Activated CD4-positive, alpha-beta T cell treated with anti-CD3 and anti-CD28 coated beads, Interleukin-2, amount 50 U/mL, for 48 hours (primary cell): ENCODE measurements at places on chromosomes 3 and 15.

GRCh38 chr15:88309363-88309762, 52.8 kb upstream of the NTRK3 start:
- no peak for DNase-seq

- no peak for DNase-seq
Observed at GRCh38 chr15:100468285-100468684, 60.5 kb downstream of the CERS3 start.

DNA sequence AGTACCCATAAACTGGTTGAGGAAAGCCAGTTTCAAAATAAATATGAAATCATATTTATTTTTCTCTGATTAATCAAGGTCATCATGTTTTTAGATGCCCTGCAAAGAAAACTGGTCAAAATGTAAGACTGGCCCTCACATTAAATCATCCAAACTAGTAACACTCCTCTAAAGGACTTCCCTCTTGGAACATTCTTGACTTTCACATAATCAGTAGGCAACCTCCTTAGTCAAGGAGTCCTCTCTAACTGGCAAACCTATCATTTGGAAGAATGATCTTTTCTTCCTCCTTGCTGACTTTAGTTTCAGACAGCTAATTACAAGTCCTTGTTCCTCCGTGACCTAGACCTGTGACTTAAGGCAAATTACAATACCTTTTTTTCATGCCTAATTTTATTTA, 82.5 kb upstream of the DCBLD2 start:
- DNase-seq, result no peak

- no peak for DNase-seq
Observed at GRCh38 chr3:2826036-2826435, 284.1 kb downstream of the IL5RA start.

- no peak for DNase-seq
Observed at GRCh38 chr3:9278085-9278484, 28.6 kb upstream of the SRGAP3 start.

- no peak for DNase-seq
Observed at GRCh38 chr3:53748512-53749271, 97.5 kb downstream of the CHDH start.

GRCh38 chr3:111080413-111080812, 8.8 kb downstream of the NECTIN3 start:
- DNase-seq, result no peak

GRCh38 chr3:191342411-191342810, 12.1 kb upstream of the UTS2B start:
- no peak for DNase-seq

DNA sequence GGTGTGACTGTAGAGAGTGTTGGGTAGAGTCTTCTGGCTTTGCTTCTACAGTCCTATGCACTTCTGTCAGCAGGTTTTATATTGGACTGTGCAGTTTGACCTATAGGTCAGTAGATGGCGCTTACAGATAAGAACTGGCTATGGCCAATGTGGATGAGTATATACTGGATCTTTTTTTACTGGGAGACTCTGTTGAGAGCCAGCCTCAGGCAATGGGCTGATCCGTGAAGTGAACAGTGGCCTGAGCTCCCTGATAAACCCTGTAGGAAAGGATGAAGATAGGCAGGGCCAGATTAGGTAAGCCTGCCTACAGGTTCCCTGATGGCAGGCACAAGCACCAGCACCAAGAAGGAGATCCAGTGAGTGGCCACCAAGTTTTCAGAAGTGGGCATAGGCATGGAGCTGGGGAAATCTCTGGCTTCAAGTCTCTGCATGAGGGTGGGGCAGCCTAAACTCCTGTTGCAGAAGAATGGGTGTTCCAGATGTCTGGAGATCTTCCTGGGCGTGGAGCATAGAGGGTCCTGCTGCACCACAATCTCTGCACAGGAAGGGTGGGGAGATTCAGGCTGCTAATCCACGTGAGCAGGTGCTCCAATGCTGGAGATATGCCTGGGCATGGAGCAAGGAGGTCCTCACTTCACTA, 326.0 kb upstream of the SGO1 start:
- no peak for DNase-seq

DNA sequence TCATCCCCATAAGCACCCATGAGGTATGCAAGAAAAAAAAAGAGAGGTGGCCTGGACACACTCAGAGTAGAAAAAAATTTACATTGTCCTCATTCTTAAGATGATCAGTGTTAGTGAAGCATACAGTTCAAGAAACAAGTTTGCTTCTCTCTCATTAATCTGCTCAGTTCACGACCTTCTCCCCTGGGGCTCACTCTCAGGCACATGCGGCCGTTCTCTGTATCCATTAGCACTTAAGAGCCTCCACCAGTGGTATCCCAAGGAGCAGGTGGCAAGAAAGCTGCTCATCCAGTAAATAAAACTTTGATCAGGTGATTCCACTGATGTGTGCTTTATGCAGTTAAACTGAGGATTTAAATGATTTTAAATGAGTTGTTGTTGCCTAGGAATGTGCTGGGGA, 57.4 kb downstream of the ARHGAP31 start:
- no peak for DNase-seq

DNA sequence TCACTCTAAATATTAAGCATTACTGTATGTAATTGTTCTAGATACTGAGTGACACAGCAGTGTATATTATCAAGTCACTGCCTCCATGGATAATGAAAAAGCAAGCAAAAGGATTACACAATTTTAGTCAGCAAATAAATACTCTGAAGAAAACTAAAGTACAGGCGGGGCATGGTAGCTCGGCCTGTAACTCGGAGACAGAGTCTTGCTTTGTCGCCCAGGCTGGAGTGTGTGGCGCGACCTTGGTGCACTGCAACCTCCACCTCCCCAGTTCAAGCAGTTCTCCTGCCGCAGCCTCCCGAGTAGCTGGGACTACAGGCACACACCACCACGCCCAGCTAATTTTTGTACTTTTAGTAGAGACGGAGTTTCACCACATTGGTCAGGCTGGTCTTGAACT, 32.7 kb downstream of the RBM6 start:
- no peak for DNase-seq

GRCh38 chr15:42042602-42043400, 22.0 kb upstream of the PLA2G4E start:
- DNase-seq, result no peak

GRCh38 chr3:104873331-104873730, 493.4 kb upstream of the ALCAM start:
- DNase-seq, result no peak

- no peak for DNase-seq
Observed at GRCh38 chr3:17607905-17608304, 134.5 kb downstream of the TBC1D5 start.

DNA sequence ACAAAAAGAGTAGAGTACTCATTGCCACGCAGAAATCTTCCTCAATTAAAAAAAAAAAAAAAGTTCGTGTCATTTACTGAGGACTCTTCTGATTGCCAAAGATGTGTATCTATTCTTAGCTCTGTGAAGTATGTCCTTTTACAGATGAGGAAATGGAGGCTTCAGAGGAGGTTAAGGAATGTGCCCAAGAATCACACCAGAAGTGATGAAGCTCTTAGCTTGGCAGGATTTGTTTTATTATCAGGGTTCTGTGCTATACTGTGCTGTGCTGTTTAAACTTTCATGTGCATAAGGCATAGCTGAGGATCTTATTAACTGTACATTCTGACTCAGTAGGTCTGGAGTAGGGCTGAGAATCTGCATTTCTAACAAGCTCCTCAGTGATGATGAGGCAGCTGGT, 665.2 kb upstream of the ADAMTS9 start:
- no peak for DNase-seq

DNA sequence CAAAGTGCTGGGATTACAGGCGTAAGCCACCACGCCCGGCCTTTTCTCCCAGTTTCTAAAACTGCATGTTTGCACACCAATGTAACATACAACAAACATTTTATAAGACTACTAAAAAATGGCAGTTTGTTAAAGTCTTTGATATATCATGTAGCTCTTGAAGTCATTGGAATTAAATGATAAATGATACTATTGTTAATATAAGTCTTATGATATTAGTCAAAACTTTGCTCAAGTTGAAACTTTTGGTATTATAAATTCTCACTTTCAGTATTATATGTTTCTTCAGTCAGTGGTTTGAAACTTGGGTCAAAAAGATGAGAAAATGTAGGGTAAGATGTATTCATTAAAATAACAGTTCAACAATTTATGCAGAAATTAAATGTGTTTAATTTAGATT, 117.6 kb upstream of the TBL1XR1 start:
- no peak for DNase-seq

DNA sequence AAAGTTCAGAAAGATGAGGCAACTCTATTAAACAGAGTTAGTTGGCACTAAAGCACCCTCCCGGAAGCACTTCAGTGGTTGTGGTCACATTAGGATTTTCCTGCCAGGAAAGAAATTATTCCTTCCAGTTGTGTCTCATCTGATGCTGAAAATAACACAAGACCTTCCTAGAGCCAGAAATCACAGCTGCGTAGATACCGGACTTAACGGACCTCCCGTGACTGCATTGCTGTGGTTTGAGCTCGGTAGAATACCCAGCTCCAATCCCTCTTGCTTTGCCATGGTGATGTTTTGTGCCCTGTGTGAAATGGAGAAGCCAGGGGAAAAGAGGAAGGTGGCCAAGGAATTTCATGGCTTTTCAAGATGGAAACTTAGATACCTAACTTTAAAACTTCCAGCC, 215.0 kb upstream of the IGF1R start:
- DNase-seq, result no peak

DNA sequence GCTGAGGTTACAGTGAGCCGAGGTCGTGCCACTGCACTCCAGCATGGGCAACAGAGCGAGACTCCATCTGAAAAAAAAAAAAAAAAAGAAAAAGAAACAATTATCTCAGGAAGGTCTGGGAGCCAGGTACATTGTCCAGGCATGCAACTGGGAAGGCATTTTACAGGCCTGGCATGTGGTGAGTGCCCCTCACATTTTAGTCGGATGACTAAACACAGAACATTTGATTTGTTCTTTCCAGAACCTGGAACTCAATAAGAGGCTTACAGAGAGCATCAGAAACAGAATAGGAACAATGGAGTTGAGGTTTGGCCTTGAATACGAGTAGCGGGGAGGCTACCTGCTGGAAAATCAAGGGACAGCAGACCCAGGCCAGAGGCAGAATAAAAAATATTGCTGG, 33.7 kb upstream of the IGF1R start:
- DNase-seq, result no peak

GRCh38 chr15:78076231-78077052, 1.1 kb downstream of the TBC1D2B start:
- no peak for DNase-seq

DNA sequence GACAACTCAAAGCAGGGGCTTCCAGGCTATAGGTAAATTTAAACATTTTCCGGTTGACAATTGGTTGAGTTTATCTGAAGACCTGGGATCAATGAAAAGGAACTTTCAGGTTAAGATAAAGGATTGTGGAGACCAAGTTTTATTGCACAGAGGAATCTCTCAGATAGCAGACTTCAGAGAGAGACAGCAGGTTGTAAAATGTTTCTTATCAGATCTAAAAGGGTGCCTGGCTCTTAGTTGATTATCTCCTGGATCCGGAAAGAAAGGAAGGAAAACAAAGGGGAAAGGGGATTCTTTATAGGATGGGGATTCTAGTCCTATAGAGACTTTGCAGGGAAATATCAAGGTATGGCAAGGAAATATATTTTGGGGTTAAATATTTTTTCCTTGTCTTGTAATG, 951.3 kb upstream of the SEMA6D start:
- DNase-seq, result no peak

DNA sequence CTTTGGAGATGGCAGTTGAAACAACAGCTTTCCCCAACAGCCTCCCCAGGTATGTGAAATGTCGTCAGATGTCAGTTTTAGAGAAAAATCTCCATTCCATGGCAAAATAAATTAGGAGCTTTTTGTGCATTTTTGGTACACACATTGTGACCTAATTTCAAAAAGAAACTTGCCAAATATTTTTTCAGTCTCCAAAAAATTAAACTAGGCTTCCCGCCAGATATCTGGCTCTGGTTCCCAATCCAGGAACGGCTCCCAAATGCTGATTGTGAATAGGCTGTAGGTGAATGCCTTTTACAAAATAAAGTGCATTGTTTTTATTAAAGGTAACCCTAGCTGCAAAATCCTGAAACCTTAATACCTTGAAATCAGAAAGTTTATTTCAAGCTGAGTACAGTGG, 10.9 kb downstream of the KCNAB1 start:
- DNase-seq, result no peak

- no peak for DNase-seq
Observed at GRCh38 chr3:151445273-151446001, 15.4 kb downstream of the IGSF10 start.

- DNase-seq, result no peak
Observed at GRCh38 chr3:54426381-54426780, 304.0 kb downstream of the CACNA2D3 start.

DNA sequence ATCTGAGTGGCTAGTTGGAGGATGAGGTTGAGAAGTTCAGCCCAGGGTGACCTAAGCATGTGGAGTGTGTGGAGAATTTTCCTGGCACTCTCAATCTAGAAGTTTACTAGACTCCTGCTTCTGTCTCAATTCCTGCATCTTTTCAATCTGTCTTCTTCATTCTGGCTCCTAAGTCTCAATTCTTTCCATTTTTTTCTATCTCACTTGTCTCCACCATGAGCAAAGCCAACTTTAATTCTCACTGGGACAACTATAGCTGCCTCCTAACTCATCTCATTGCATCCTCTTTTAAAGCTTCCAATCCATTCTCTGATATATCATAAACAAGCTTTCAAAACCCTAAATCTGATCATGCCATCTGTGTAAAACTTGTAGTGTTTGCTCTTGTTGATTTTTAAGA, 569.3 kb downstream of the NAALADL2 start:
- no peak for DNase-seq

- DNase-seq, result no peak
Observed at GRCh38 chr3:44996556-44996969, 20.5 kb downstream of the EXOSC7 start.

- DNase-seq, result no peak
Observed at GRCh38 chr3:137641879-137642704, 122.0 kb upstream of the SOX14 start.

DNA sequence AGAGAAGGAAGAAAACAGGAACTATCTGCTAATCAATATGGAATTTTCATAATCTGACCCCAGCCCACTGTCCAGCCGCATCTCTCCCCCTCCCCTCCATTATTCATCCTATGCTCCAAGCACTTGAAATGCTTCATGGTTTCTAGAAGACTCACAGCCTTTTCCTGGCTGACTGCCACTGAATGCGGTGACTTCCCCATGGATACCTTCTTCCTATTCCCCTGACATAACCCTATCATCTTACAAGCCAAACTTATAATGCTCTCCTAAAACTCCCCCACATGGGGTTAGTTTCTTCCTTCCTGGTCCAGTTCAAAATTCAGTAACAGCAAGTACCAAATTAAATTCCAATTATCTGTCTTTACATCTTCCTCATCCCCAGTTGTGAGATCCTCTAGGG, 31.2 kb upstream of the PTX3 start:
- no peak for DNase-seq

DNA sequence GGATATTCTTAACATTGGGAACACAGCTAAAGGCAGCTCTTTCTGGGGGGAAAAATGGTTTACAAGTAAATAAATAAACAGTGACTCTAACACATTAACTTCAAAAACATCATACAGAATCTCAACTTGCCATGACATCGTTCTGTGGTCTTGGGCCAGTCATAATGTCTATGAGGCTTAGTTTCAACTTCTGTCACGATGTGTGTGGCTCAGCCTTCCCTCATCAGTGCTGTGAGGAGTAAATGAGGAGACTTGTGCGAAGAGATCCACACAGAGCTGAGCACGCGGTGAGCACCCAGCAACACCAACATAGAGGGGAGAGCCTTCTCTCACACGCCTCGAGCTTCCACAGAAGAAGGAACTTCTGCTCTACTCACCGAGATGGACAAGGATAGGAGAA, 49.0 kb downstream of the DZIP1L start:
- peak; percentile 39 for DNase-seq

- no peak for DNase-seq
Observed at GRCh38 chr15:25695875-25696760, 167.0 kb downstream of the ATP10A start.

GRCh38 chr3:8001712-8002111, 499.9 kb upstream of the LMCD1 start:
- DNase-seq, result no peak
